ENCODE measurements at places on chromosomes 11 and 22. TPM values are rescaled to one million over a fixed set of nuclear protein-coding genes. Genes with fewer than 3 reads are reported as not detected.
A peak's percentile ranks its signal among the peaks of the same experiment; 100 is the strongest.

Gene ATXN10
- 59.4 TPM for polyA plus RNA-seq

Gene DRD4
- 0.26 TPM for polyA plus RNA-seq

Gene MAPK8IP2
- polyA plus RNA-seq, result 0.99 TPM

Gene RAB1B
- 66.8 TPM for polyA plus RNA-seq

Gene USP2
- 0.15 TPM for polyA plus RNA-seq

- no peak overlapping the region for H3K4me3 ChIP-seq
- peaks cover 5% of the 10 kb centered on the region for H3K27me3 ChIP-seq
- no peak for DNase-seq
- H3K4me1 ChIP-seq, result no peaks in the 10 kb centered on the region
- H3K27ac ChIP-seq, result no peak overlapping the region
- no peaks in the 10 kb centered on the region for H3K36me3 ChIP-seq
Measured at GRCh38 chr11:1367721-1368120, 22.0 kb upstream of the BRSK2 start.

DNA sequence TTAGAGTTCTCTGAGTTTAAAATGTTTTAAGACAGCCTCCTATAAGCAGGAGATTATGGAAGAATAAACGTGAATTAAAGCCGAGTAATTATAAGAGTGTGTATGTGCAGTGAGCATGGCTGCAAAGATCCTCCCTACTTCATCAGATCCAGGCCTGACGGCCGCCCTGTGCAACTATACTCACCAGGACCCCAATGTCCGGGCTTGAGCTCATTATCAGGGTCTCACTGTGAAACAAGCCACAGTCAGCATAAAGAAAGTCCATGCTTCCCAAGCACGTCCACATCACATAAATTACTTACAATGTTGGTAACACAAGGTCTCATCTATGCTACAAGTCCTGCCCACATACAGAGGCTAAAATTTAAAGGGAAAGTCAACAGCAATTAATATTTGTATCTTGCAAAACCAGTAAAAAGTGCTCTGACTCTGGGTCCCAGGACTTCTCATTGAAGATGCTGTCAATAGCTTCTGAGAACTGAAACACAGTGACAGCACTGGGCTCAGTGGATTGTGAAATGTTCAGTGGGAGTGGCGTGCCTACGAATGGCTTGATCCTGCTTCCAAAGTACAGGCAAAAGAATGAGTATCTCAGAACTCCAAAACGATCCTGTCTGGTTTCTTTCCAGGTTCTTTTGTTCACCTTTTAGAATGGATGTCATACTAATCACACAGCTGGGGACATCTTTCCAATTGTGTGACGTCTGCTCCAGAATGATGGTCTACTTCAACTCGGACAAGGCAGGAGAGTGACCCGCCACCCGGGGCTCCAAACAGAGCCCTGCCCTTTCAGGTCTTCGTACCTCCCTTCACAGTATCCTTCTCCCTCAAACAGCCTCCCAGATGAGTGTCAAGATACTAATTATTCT is 72.1 kb upstream of the ARFGAP3 start:
- H3K4me3 ChIP-seq, result no peak overlapping the region
- peaks cover 64% of the 10 kb centered on the region for H3K4me1 ChIP-seq
- H3K27me3 ChIP-seq, result no peaks in the 10 kb centered on the region

DNA sequence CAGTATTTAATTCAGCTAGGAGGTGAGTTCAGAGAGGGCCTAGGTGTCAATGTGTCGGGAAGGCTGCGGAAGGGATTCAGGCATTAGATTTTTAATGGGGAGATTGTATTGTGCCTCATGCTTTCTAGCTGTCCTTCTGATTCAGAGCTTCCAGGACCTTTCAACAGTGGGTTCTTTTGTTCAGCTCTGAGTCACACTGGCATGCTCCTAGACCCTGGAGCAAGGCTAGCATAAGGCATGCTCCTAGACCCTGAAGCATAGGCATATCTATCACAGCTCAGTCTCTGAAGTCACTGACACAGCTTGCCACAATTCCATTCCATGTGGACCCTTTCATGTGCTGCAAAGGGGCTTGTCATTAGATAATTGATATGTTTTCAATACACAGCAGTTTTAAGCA is 396.9 kb downstream of the RAB38 start:
- H3K27me3 ChIP-seq, result no peaks in the 10 kb centered on the region
- no peaks in the 10 kb centered on the region for H3K36me3 ChIP-seq
- no peak overlapping the region for H3K27ac ChIP-seq

DNA sequence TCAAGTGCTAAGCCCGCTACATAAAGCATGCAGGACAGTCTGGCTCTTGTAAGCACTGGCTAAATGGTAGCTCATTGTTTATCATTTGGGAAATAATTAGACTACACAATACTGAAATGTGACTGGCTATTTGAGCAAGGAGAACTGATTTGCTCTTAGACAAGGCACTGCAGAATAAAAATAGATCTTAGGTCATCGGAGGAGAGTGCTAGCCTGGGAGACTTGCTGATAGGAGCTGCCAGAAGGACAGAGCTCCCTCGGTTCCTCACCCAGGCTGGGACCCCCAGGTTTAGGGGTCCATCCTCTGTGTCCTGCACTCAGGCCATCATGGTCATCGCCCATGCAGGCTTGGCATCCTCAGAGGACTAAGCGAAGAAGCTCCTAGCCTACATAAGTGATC is 184.4 kb upstream of the NCAM1 start:
- H3K27me3 ChIP-seq, result no peaks in the 10 kb centered on the region
- no peaks in the 10 kb centered on the region for H3K36me3 ChIP-seq
- no peaks in the 10 kb centered on the region for H3K4me1 ChIP-seq
- no peak for DNase-seq
- H3K27ac ChIP-seq, result no peak overlapping the region

DNA sequence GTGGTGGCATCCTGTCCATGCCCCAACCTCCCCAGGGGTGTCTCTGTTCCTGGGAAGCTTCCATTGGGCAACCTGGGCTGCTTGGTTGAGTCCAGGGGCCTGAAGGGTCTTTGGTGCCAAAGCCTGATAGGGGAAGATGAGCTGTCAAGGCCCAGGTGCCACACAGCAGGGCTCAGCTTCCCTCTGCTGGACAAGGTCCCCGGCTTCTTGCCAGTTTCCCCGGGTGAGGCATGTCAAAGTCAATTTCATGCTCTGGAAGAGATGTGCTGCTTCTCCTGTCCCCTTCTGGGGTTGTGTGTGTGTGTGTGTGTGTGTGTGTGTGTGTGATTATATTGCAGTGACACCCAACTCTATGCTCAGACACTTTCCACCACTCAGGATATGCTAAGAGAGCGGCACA is 26.9 kb downstream of the TP53I11 start:
- DNase-seq, result no peak
- no peaks in the 10 kb centered on the region for H3K36me3 ChIP-seq
- no peaks in the 10 kb centered on the region for H3K27me3 ChIP-seq

GRCh38 chr11:86172894-86173293 is 71.7 kb upstream of the EED start:
- no peaks in the 10 kb centered on the region for H3K36me3 ChIP-seq
- H3K27ac ChIP-seq, result no peak overlapping the region
- DNase-seq, result no peak
- H3K4me3 ChIP-seq, result no peak overlapping the region
- H3K4me1 ChIP-seq, result peaks cover 2% of the 10 kb centered on the region
- no peaks in the 10 kb centered on the region for H3K27me3 ChIP-seq

DNA sequence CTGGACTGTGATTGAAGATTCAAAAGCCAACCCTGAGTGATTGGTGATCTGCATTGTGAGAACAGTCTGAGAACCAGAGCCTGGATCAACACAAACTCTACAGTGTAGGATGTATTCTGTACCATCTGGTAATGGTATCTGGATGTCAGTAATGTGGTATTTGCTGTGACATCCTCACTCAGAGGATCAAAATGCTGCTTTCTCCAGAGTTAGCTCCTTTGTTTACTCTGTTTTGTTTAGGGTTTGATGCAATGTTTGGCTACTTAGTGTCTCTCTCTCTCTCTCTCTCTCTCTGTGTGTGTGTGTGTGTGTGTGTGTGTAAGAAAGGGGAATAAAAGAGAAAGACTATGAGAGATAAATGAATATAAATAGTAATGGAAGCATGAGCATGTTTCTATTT is 24.3 kb downstream of the CASP4 start:
- H3K4me1 ChIP-seq, result no peaks in the 10 kb centered on the region
- no peak overlapping the region for H3K4me3 ChIP-seq
- H3K36me3 ChIP-seq, result peaks cover 75% of the 10 kb centered on the region
- DNase-seq, result no peak

DNA sequence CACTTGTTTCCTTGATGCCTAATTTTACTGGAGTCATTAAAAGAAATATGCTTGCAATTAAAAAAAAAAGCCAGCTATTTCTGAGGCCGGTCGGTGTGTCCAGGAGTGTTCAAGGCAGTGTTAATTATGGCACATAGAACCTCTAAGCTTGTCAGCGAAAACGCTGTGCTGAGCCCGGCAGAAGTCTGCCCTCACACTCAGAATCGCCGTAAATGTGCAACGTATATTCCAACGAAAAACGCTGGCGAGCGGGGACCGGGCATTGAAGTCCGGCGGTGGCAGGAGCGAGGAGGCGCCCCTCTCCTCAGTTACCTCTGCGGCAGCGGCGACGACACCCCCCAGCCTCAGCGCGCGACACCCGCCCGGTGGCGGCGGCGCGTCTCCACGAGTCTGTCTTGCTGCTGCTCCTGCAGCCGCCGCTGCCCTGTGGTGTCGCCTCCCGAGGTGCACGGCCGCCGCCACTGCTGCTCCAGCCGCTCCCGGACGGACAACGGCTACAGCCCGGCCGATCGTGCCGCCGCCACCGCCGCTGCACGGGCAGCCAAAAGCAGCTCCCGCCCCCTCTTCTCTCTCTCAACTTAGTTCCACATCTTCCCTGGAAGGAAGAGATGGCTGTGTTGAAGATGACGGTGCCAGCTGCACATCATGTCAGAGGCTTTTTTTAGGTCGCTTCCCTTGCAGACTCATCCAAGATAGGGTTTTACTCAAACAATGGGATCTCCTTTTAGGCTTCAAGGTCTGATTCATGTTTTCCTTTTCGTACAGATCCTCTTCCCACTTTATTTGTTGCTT is 56.0 kb downstream of the JAM3 start:
- H3K4me3 ChIP-seq, result no peak overlapping the region
- peak; percentile 76 for DNase-seq
- H3K27ac ChIP-seq, result peak overlapping the region; percentile 20
- no peaks in the 10 kb centered on the region for H3K4me1 ChIP-seq
- H3K36me3 ChIP-seq, result no peaks in the 10 kb centered on the region

Data from spleen (tissue), 13 donors.